ENCODE measurements at places on chromosomes 6 and 20. TPM values are rescaled to one million over a fixed set of nuclear protein-coding genes. Genes with fewer than 3 reads are reported as not detected.

FGD2 gene
- 11.5 TPM for total RNA-seq

DNA sequence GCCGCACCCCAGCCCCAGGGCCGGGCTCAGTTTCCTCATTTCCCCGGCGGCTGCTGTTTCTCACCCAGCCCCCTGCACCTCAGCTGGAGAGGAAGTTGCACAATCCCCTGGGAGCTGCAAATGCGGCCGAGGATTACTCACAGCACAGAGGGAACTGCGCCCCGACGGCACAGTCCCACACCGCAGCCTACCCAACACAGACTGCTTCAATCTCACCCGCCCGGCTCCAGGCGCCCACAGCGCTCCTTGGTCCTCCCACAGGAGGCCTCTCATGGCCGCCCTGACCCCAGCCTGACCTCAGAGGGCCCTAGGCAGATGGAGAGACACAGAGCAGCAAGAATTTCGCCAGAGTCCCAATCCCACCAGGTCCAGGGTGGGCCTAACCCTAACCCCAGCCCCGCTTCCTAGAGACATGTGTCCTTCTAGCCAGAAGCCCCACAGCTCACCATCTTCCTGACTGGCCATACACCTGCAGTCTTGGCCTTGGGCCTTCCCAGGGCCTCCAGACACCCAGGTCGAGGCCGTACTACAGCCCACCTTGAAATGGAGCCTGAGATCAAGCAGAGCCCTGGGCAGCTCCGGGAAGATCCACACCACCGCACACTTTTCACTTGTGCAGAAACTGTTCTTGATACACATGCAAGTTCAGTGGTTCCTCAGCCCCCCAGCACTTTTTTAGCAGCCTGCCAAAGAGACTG lies 11.7 kb downstream of the TFEB start:
- no peak overlapping the region for H3K4me3 ChIP-seq
- no peaks in the 10 kb centered on the region for H3K36me3 ChIP-seq
- H3K27me3 ChIP-seq = no peaks in the 10 kb centered on the region
- H3K4me1 ChIP-seq = peaks cover 13% of the 10 kb centered on the region

SLC12A5 gene
- not detected for total RNA-seq

DNA sequence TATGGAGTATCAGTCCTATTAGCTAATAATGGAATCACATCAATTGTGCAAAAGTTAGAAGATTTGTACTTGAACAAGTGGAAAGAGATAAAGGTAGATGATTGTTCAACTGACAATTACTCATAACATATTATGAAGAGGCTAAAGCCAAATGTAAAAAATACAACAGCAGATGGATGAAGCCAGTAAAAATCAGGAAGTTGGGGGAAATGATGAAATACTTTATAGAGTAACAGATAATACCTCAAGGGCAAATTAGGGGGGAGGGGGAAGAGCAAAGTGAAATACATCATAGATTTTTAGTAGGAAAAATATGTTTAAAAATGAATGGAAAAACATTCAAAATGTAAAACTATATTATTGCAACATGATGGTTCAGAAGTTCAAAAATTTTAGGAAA lies 114.0 kb downstream of the PDSS2 start:
- no peaks in the 10 kb centered on the region for H3K4me1 ChIP-seq
- H3K36me3 ChIP-seq = no peaks in the 10 kb centered on the region
- DNase-seq = no peak
- H3K27ac ChIP-seq = no peak overlapping the region

RIPOR2 gene
- 29.2 TPM for total RNA-seq

GRCh38 chr20:31819083-31819784 lies at the start of gene MYLK2:
Gene MYLK2 (plus strand): TSS chr20:31819356. CDS start chr20:31819581, 225 bp downstream.
- no peak within 1 kb of the TSS for H3K27ac ChIP-seq
- no peak within 1 kb of the TSS for H3K4me3 ChIP-seq
- H3K27me3 ChIP-seq = no peaks in the 10 kb centered on the region
- H3K4me1 ChIP-seq = no peaks in the 10 kb centered on the region
